ENCODE measurements at places on chromosomes 16 and 17. TPM values are rescaled to one million over a fixed set of nuclear protein-coding genes. Genes with fewer than 3 reads are reported as not detected.

The SLC12A4 gene
- 32.6 TPM for total RNA-seq

The TOX3 gene
- not detected for total RNA-seq

The ZDHHC1 gene
- 1.9 TPM for total RNA-seq

The SOX15 gene
- 0.34 TPM for total RNA-seq

The CCL18 gene
- total RNA-seq = 1.5 TPM
